ENCODE measurements at places on chromosomes 3 and 15. TPM values are rescaled to one million over a fixed set of nuclear protein-coding genes. Genes with fewer than 3 reads are reported as not detected.

The RPL29 gene
- polyA plus RNA-seq = 846 TPM

The TMEM158 gene
- polyA plus RNA-seq = 7.9 TPM

The MYD88 gene
- polyA plus RNA-seq = not detected

The B2M gene
- 15.6 TPM for polyA plus RNA-seq

The PIERCE2 gene
- 13.1 TPM for polyA plus RNA-seq

The ZBTB38 gene
- 14.8 TPM for polyA plus RNA-seq

The HIGD2B gene
- polyA plus RNA-seq = not detected

All from neural cell (in vitro differentiated cells).